ENCODE measurements at places on chromosomes 16 and 17. TPM values are rescaled to one million over a fixed set of nuclear protein-coding genes. Genes with fewer than 3 reads are reported as not detected.

Gene KRTAP9-2
- not detected for total RNA-seq

Gene SNRNP25
- 13.4 TPM for total RNA-seq

Gene ALDH3A2
- total RNA-seq: 25.3 TPM

Gene PRMT7
- total RNA-seq: 84.7 TPM

Gene RPGRIP1L
- 3.0 TPM for total RNA-seq

Gene TMC5
- not detected for total RNA-seq

Gene DNAH17
- total RNA-seq: 0.16 TPM

Gene SUZ12
- 32.3 TPM for total RNA-seq

Gene TMEM100
- not detected for total RNA-seq

Gene TBC1D26
- total RNA-seq: not detected
